Mesangial cell (primary cell): ENCODE measurements at places on chromosomes 4 and X. TPM values are rescaled to one million over a fixed set of nuclear protein-coding genes. Genes with fewer than 3 reads are reported as not detected.

Gene TLR3
- total RNA-seq, result 0.98 and 5.1 TPM in 2 replicates

Gene HNRNPDL
- total RNA-seq, result 70.2 and 166 TPM in 2 replicates

Gene NIPAL1
- 2.4 and 3.3 TPM in 2 replicates for total RNA-seq

Gene AFM
- not detected in 2 replicates for total RNA-seq

Gene NLGN4X
- total RNA-seq, result 0.49 and 1.0 TPM in 2 replicates

Gene GUCY1A1
- 0.81 and 10.4 TPM in 2 replicates for total RNA-seq

Gene GNRHR
- not detected in 2 replicates for total RNA-seq

Gene CCDC160
- total RNA-seq, result 0.63 TPM in 1 of 2 replicates, not detected in the other

Gene SSX3
- total RNA-seq, result not detected in 2 replicates

Gene REELD1
- not detected in 2 replicates for total RNA-seq

Gene GAGE12J
- total RNA-seq, result not detected in 2 replicates

Gene DMD
- 7.5 and 12.9 TPM in 2 replicates for total RNA-seq

Gene SPIN2A
- total RNA-seq, result 1.0 TPM in 1 of 2 replicates, not detected in the other

Gene CLGN
- 2.2 and 3.4 TPM in 2 replicates for total RNA-seq

Gene SLC25A6
- 345 and 472 TPM in 2 replicates for total RNA-seq

Gene TENM3
- 56.1 and 98.9 TPM in 2 replicates for total RNA-seq

Gene TLR10
- total RNA-seq, result not detected in 2 replicates

Gene DDX60
- total RNA-seq, result 5.2 and 9.5 TPM in 2 replicates

Gene ASB11
- not detected in 2 replicates for total RNA-seq

Gene OPHN1
- total RNA-seq, result 2.8 and 8.1 TPM in 2 replicates

Gene CT83
- total RNA-seq, result not detected in 2 replicates

Gene MAGEB2
- not detected in 2 replicates for total RNA-seq

Gene TTC29
- total RNA-seq, result 0.13 and 1.1 TPM in 2 replicates

Gene ADGRG4
- not detected in 2 replicates for total RNA-seq

Gene CLCN5
- 4.6 and 9.4 TPM in 2 replicates for total RNA-seq

Gene MEPE
- total RNA-seq, result not detected in 2 replicates

Gene POU3F4
- total RNA-seq, result not detected in 2 replicates

Gene GSX2
- total RNA-seq, result not detected in 2 replicates

Gene SLC10A6
- total RNA-seq, result not detected in 2 replicates

Gene HELT
- total RNA-seq, result not detected in 2 replicates

Gene MAP7D2
- total RNA-seq, result 0.65 and 1.6 TPM in 2 replicates

Gene KCNE5
- total RNA-seq, result 0.13 TPM in 1 of 2 replicates, not detected in the other

Gene NSD2
- total RNA-seq, result 32.2 and 86.0 TPM in 2 replicates

Gene LPAR4
- total RNA-seq, result 0.63 and 1.8 TPM in 2 replicates

Gene SCML1
- 3.3 and 6.0 TPM in 2 replicates for total RNA-seq
